ENCODE measurements at places on chromosomes 2 and 18. TPM values are rescaled to one million over a fixed set of nuclear protein-coding genes. Genes with fewer than 3 reads are reported as not detected.
A peak's percentile ranks its signal among the peaks of the same experiment; 100 is the strongest.

GRCh38 chr18:36676629-36677028 is 152.2 kb downstream of the TPGS2 start:
- H3K4me1 ChIP-seq, result peaks cover 3% of the 10 kb centered on the region
- DNase-seq, result no peak
- H3K36me3 ChIP-seq, result peaks cover 10% of the 10 kb centered on the region
- no peaks in the 10 kb centered on the region for H3K27me3 ChIP-seq

DNA sequence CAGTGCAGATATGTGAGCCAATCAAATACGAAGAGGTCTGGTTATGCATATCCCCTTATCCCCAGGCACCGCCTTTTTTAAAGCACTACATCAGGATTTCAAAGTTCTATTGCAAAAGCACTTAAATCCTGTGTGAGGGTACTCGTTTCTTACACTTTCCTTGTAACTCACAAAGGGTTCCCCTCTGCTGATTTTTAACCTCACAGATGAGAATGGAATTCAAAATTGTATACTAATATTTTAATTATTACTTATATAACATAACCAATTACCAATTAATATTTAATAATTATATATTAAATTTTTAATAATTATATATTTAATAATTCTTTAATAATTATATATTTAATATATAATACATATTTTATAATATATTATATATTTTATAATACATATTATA is 126.2 kb upstream of the MAPRE2 start:
- no peaks in the 10 kb centered on the region for H3K36me3 ChIP-seq
- no peaks in the 10 kb centered on the region for H3K27me3 ChIP-seq

- no peaks in the 10 kb centered on the region for H3K4me1 ChIP-seq
- DNase-seq, result no peak
- H3K27ac ChIP-seq, result no peak overlapping the region
- H3K36me3 ChIP-seq, result no peaks in the 10 kb centered on the region
These were observed 180.9 kb upstream of the GALNT5 start for GRCh38 chr2:157076526-157077161.

DNA sequence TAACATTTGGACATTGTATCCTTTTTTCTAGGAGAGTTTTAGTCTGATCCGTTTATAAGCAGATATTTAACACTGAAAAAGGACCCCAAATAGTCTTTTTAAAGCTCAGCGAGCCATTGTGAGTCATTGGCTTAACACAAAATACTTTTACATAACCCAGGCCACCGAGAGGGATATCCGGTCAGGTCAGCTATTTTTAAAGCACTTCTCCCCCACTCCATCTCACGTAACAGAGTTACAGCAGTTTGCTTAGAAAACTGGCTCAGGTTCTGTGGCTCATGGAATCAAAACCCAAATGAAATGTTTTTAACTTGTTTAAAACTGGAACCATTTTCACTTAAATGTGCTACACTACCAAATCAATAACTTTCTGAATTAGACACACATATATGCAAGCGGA is 23.9 kb downstream of the COL4A3 start:
- no peak for DNase-seq
- H3K27ac ChIP-seq, result no peak overlapping the region
- peaks cover 3% of the 10 kb centered on the region for H3K27me3 ChIP-seq
- H3K36me3 ChIP-seq, result no peaks in the 10 kb centered on the region
- H3K4me1 ChIP-seq, result peaks cover 7% of the 10 kb centered on the region
- no peak overlapping the region for H3K4me3 ChIP-seq

DNA sequence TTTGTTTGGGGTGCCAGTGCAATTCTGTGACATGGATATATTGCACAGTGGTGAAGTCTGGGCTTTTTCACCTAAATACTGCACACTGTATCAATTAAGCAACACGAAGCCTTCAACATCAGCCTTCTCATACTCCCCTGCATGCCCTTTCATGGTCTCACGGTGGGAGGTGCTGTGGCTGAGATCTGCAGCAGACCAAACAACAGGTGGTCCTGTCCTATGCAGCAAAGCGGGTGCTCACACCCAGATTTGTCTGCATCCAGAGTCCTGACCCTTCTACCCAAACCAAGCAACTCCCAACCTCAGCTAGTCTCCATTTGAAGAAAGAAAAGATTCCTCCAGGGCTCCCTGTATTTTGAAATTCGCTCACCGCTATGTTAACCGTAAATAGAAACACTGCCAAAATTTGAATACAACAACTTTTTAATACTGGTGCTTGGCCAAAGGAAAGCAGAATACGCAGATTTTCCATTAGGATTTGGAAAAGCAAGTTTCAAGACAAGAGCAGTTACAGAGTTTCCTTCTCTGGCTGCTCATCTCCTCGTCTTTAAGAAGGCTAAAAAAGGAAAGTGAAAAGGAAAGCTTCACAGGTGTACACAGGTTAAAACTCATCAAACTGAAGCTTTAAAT is 34.9 kb downstream of the FAM168B start:
- peaks cover 23% of the 10 kb centered on the region for H3K4me1 ChIP-seq
- H3K4me3 ChIP-seq, result no peak overlapping the region
- H3K36me3 ChIP-seq, result no peaks in the 10 kb centered on the region
- DNase-seq, result no peak
- no peak overlapping the region for H3K27ac ChIP-seq

GRCh38 chr2:113760400-113760799 is 4.0 kb upstream of the SLC35F5 start:
- no peak for DNase-seq
- H3K4me3 ChIP-seq, result no peak overlapping the region
- peaks cover 5% of the 10 kb centered on the region for H3K27me3 ChIP-seq
- peaks cover 5% of the 10 kb centered on the region for H3K36me3 ChIP-seq
- H3K4me1 ChIP-seq, result peaks cover 2% of the 10 kb centered on the region
- H3K27ac ChIP-seq, result no peak overlapping the region

- peaks cover 26% of the 10 kb centered on the region for H3K4me1 ChIP-seq
- peaks cover 2% of the 10 kb centered on the region for H3K27me3 ChIP-seq
- H3K36me3 ChIP-seq, result no peaks in the 10 kb centered on the region
- H3K27ac ChIP-seq, result no peak overlapping the region
These were observed 247.6 kb downstream of the DLGAP1 start for GRCh38 chr18:4207383-4207985.

- H3K4me1 ChIP-seq, result peaks cover 8% of the 10 kb centered on the region
- peak overlapping the region; percentile 73 for H3K27ac ChIP-seq
- H3K27me3 ChIP-seq, result peaks cover 4% of the 10 kb centered on the region
- H3K36me3 ChIP-seq, result peaks cover 4% of the 10 kb centered on the region
- DNase-seq, result no peak
These were observed 311.8 kb upstream of the ST6GAL2 start for GRCh38 chr2:107197594-107198294.

ALPP gene
- total RNA-seq, result 0.34 TPM

GALNT5 gene
- total RNA-seq, result 0.10 TPM

MALL gene
- 0.49 TPM for total RNA-seq

TNS1 gene
- 3.2 TPM for total RNA-seq

All from glutamatergic neuron (in vitro differentiated cells).